AG20443 (cell line): ENCODE measurements at places on chromosomes 13 and 19.

GRCh38 chr19:391207-391557 lies 17.8 kb downstream of the C2CD4C start:
- no peak for DNase-seq

- peak; percentile 89 for DNase-seq
Observed at GRCh38 chr13:98509271-98510155, 67.4 kb downstream of the STK24 start.

DNA sequence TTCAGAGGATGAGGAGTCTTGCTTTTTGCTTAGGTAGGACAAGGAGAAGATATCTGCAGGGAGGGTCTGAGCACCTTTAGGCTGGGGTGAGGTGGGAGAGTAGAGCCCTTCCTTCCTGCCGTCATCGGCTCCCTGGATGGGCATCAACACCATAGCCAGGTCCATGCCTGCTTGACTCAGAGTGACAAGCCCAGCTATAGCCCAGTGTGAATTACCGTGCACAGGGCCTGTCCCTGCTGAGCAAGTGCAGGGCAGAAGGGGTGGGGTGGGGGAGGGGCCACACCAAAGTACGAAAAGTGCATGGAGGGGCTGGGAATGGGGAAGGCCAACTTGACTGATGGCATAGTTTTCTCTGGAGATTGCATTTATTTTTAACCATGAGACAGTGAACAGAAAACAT lies 30.3 kb upstream of the RNF113B start:
- peak; percentile 25 for DNase-seq

GRCh38 chr19:47615230-47615629 lies 6.3 kb downstream of the BICRA start:
- no peak for DNase-seq

GRCh38 chr19:7010722-7011593 lies 10.3 kb downstream of the MBD3L2B start:
- no peak for DNase-seq

DNA sequence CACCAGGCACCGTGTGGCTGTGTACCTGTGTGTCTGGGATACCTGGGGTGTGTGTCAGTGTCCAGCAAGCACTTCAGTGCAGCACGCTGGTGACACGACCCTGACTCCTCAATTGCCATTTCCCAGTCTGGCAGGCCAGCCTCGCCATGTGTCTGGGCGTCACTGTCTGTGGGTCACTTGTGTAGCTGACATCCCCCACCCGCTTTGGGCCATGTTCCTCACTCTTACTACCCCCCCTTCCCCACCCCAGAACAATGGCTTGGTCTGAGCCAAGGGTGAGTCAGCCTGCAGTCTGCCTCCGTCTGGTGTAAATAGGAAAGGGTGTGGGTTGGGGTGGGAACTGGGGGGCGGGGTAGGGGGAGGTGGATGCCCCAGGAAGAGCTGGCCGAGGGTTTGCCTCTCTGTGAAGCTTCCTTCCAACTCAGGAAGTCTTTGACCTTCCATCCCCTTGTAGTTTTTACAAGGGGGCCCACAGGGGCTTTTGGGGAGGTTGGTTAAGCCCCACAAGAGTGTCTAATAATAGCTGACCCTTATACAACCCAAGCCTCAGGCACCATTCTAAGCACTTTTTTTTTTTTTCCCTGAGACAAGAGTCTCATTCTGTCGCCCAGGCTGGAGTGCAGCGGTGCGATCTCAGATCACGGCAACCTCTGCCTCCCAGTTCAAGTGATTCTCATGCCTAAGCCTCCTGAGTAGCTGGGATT lies 17.6 kb downstream of the NOVA2 start:
- DNase-seq, result no peak

DNA sequence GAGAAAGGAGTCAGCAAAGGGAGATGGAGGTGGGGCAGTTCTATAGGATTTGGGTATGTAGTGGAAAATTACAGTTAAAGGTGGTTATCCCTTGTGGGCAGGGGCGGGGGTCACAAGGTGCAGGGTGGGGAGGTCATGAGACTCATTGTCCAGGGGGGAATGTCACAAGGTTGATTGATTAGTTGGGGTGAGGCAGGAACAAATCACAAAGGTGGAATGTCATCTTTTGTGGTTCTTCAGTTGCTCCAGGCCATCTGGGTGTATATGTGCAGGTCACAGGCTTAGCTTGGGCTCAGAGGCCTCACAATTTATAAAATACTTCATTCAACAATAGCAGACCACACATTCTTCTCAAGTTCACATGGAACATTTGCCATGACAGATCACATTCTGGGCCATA lies 109.6 kb downstream of the ATP11A start:
- no peak for DNase-seq

DNA sequence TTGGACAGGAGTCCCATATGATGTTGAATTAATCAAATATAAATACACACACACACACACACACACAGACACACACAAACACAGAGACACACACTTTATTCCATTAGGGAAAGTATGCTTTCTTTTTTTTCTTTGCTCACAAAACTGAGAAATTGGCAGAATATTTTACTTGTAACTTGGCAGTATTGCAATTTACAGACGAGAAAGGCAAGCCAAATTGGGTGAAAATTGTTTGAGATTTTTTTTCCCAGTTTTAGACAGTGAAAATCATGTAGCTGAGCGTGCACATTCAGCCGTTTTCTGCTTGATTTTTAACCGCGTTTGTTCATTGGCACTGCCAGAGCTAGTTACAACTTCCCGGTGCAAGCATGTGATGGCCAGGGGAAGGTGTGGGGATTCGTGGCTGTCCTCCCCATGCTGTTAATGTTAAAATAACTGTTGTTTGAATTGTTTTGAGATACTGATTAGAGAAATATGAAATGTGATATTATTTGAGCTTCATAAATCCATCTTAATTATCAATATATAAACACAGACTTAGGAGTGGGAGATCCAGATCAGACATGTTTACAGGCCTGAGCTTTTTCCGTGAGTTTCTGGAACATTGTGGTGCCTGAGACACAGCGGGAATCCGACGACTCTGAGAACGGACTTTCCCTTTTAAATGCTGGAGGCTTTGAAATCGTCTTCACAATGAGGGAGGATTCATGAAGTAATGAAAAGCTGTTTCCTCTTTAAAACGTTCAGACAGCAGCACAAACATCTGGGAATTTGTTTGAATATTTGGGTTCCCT lies 125.5 kb downstream of the KCNRG start:
- DNase-seq, result peak; percentile 21

- DNase-seq, result no peak
Observed at GRCh38 chr13:82522872-82523271, 1359.4 kb downstream of the SLITRK1 start.

DNA sequence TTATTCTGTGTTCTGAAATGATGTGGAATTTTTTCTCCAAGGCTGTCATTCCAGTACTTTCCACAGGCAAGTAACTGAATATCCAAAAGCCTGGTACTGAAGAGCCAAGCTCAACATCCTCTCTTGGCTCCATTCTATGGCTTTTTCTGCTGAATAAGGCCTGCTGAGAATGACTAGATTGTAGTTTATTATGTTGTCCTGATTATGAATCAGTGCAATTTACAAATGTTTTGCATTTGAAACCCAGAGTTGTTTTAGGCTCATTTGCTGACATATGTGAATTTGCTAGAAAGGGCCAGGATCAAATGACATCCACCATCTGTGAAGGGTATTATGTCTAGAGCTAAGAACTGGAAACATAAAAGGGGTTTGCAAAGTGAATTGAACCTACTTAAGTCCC lies 596.6 kb downstream of the KCTD12 start:
- DNase-seq, result no peak

DNA sequence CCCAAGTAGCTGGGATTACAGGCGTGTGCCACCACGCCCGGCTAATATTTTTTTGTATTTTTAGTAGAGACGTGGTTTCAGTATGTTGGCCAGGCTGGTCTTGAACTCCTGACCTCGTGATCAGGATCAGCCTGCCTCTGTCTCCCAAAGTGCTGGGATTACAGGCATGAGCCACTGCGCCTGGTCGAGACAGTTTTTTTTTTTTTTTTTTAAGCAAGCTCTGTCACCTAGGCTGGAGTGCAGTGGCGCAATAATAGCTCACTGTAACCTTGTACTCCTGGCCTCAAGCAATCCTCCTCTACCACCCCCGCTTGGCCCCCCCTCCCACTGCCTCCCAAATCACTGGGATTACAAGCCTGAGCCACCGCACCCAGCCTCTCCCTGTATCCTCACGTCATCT lies 6.4 kb upstream of the MAP2K7 start:
- DNase-seq, result no peak

GRCh38 chr19:46745030-46745429 lies 827 bp upstream of the FKRP start:
- DNase-seq, result no peak

- no peak for DNase-seq
Observed at GRCh38 chr13:36750461-36750860, 68.6 kb upstream of the RFXAP start.

GRCh38 chr19:58562122-58563033 lies 4.0 kb upstream of the UBE2M start:
- no peak for DNase-seq

GRCh38 chr13:23615395-23616081 lies 45.3 kb downstream of the TNFRSF19 start:
- DNase-seq, result no peak

GRCh38 chr19:3440082-3440481 lies 40.2 kb downstream of the SMIM24 start:
- DNase-seq, result peak; percentile 43

GRCh38 chr19:51507192-51507591 lies 5.6 kb upstream of the SIGLEC12 start:
- no peak for DNase-seq

GRCh38 chr19:1217366-1217765 lies 11.8 kb downstream of the STK11 start:
- no peak for DNase-seq

DNA sequence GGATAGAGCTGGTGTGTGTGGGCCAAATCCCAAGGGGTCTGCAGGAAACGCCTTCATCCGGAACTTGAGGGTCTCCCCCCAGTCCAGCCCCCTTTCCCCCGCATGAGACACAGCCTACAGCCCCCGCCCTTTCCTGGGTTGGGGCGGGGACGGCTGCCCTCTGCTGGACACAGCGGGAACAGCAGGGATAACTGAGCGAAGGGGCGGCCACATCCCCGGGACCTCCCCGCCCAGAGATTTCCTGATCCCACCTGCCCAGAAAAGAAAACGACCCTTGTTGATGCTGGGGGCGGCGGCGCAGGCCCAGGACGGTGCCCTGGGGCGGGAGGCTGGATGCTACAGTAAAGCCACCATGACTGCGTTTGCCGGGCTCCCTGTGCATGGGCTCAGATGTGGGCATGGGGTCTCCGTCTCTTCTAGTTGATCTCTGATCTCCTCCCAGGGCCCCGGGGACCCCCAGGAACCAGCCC lies 14.2 kb downstream of the ONECUT3 start:
- peak; percentile 89 for DNase-seq

- DNase-seq, result no peak
Observed at GRCh38 chr13:100815476-100816046, 141.0 kb upstream of the TMTC4 start.

GRCh38 chr13:27997904-27998522 lies 9.5 kb upstream of the URAD start:
- peak; percentile 66 for DNase-seq

GRCh38 chr13:111201304-111201940 lies 86.3 kb downstream of the ARHGEF7 start:
- DNase-seq, result no peak
